ENCODE measurements at places on chromosomes 13 and 19.

DNA sequence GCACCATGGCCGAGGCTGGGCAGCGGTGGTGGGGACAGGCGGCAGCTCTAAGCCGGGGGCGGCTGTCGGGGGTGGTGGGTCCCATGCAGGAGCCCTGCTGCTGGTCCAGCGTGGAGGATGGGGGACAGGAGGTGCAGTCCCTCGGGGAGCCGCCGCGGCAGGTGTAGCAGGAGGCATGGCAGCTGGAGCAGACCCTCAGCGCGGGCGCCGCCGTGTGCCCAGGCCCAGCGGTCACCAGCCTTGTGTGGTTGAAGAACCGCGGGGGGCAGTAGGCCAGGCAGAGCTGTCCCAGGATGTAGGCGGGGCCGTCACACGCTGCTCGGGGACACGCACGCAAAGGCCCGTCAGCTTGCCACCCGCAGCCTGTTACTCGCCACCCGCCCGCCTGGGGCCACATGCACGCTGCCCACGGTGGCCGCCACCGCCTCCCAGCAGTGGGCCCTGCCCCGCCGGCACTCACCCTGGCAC, 2.9 kb upstream of the C19orf25 start:
- DNase-seq = no peak

DNA sequence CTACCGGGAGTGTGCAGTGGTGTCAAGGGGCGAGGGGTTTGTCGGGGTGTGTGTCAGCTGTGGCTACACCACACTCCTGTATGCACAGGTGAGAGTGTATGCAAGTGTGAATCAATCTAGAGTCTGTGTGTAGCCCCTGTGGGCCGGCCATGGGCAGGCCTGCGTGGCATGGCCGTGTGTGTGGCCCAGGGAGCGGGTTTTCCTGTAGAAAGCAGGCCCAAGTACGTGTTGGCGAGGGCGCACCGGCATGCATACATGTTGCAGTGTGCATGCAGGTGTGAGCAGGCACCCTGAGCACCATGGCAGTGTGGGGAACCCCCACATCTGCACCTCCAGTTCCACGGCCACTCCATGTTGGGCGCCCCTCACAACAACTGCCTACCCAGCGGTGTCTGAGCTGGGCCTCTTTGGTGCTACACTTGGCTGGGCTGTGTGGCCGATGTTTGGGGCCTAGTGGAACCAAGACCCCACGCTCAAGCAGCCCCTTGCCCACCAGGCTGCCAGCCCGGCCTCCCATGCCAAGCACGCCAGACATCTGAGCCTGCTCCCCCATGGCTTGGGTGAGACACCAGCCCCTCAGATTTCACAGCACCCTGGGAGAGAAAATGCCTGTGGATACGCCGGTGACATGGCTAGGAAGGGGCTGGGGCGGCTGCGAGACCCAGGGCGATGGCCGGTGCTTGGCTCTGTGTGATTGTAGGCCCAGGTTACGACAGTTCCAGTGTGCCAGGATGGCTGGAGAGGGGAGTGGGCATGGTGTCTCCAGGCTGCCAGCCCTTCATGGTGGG, 2.1 kb downstream of the NFIX start:
- DNase-seq = no peak

DNA sequence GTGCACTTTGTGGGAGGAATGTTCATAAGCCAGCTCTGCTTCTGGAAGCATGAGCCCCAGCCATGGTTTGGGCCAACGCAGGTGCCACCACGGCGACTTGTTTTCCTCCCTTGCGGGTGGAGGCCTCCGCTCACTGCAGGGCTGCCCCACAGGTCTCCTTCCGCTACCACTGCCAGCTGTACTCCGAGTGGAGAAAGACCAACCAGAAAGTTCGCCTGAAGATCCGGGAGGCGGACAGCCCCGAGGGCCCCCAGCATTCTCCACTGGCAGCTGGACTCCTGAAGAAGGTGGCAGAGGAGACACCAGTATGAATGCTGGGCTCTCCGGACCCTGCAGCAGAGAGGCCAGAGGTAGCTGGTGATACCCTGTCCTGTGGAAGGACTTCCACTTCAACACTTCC, 6.5 kb upstream of the HNRNPM start:
- no peak for DNase-seq

- DNase-seq = no peak
Observed at GRCh38 chr19:16638666-16639065, 10.7 kb upstream of the MED26 start.

DNA sequence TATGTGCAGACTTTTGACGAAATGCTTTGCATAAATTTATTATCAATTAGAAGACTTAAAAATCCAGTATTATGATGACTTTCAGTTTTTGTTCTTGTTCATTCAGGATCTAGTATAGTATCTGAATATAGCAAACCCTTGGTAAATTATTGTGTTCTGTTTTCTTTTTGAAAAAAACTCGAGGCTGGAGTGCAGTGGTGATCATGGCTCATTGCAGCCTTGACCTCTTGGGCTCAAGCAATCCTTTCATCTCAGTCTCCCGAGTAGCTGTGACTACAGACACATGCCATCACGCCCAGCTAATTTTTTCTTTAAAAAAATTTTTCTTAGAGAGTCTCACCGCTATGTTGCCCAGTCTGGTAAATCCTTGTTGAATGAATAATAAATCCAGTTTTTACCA, 4.6 kb downstream of the FARP1 start:
- DNase-seq = no peak

DNA sequence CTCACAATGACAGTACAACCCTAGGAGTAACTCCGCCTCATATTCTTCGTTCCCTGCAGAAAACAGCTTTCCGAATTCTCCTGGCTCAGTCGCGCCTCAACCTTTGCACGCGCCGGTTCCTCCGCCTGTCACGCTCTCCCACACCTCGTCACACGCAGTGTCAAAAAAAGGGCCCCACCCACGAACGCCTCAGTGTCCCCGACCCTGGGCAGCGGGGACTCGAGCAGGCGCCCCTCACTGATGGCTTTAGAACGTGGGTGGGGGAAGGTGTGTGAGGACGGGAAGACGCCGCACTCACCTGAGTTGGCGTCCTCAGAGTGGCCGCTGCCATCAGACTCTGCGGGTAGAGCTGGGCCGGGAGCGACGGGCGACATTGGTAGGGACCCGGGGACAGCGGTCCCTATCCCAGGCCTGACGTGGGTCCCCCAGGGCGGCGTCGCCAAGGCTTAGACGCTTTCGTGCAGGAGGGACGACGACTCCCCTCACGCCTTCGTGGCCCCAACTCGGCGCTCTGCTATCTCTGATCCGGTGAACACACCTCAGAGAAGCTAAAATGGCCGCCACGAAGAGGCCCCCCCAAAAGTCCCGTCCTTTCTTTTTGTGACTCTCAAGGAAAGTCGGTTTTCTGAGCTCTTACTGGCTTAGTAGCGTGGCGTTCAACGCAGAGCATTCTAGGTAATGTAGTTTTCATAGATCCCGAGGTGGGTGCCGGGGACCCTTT, at the start of gene ZNF154:
TSS of gene ZNF154 (minus strand) at position 564 of the 721 bp plus-strand sequence. CDS start at position 331, 233 bp downstream.
- DNase-seq = no peak

GRCh38 chr13:45332036-45332830, 8.8 kb downstream of the TPT1 start:
- no peak for DNase-seq

DNA sequence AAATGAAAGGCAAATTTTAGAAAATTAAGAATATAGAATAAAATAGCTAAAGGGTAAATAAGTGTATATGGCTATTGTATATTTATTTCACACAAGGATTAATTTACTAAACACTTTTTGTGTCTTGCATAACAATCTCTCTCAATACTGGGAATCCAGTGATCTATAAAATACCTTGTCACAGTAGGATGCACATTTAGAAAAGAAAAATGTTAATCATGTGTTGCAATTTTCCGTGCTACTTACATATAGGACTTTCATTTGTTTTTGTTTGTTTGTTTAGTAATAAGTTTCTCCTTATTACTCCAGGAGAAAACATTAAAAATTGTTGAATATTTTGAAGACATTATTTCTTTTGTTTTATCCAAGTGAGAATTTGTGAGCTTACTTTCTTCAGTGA, 1533.3 kb downstream of the SLITRK5 start:
- DNase-seq = no peak
